ENCODE measurements at places on chromosomes 13 and 19.

- DNase-seq = peak; percentile 17
These were observed 56.2 kb upstream of the AKAP11 start for GRCh38 chr13:42215578-42216421.

DNA sequence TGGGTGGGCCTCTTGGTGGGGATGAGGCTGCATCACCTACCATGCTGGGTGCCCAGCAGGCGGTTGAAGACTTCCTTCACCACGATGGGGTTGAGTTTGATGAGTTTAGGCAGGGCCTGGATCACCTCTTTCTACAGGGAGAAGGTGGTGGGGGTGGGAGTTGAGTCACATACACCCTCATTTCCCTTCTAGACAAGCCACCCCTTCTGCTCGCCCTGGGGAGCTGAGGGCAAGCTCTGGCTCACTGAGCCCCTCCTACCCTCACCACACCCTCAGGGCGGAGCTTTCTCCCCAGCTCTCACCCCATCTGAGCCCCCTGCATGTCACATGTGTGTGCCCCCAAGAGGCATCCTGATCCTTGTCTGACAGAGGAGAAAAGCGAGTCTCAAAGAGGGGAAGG, 7.6 kb upstream of the RSPH6A start:
- no peak for DNase-seq

DNA sequence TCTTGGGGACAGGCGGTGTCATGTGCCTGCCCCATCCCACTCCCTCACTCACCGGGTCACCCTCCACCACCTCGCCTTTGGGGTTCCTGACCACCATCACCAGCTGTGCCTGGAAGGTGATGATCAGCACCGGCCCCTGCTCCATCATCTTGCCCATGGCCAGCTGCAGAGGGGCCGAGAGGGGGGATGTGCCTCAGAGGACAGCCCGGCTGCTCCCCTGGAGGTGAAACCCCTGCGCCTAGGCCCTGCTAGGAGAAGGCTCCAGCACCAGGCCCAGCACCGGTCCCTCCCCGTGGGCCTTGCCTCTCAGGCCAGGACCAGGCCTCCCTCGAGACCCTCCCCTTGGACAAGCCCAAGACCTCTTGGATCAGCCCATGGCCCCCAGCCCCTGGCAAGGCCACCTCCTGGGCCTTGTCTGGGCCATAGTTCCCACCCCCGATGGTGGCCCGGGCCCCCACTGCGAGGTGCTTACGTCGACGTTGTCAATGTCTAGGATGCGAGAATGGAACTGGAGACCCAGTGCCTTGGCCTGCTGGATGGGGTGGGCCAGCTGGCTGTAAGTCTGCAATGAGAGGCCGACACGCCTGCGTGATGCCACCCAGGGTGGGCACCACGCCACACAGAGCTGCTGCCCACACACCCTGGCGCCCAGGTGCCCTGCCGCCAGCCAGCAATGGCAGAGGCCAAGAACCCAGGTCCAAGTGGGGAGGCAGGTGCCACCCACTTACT, 1.8 kb upstream of the CTXN1 start:
- DNase-seq = no peak

- no peak for DNase-seq
These were observed 2.0 kb downstream of the ZNF347 start for GRCh38 chr19:53156850-53157249.

DNA sequence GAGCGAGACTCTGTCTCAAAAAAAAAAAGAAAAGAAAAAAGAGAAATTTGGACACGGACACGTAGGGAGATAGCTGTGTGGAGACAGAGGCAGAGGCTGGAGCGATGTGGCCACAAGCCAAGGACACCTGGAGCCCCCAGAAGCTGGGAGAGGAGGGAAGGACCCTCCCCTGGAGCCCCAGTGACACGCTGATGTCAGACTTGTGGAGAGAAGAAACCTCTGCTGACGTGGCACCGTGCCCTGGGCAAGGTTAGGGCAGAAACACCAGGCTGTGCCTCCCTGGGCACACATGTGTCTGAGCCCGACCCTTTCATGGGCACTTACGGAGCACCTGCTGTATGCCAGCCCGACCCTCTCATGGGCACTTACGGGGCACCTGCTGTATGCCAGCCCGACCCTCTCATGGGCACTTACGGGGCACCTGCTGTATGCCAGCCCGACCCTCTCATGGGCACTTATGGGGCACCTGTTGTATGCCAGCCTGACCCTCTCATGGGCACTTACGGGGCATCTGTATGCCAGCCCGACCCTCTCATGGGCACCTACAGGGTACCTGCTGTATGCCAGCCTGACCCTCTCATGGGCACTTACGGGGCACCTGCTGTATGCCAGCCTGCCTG, 17.8 kb downstream of the ARID3A start:
- no peak for DNase-seq

DNA sequence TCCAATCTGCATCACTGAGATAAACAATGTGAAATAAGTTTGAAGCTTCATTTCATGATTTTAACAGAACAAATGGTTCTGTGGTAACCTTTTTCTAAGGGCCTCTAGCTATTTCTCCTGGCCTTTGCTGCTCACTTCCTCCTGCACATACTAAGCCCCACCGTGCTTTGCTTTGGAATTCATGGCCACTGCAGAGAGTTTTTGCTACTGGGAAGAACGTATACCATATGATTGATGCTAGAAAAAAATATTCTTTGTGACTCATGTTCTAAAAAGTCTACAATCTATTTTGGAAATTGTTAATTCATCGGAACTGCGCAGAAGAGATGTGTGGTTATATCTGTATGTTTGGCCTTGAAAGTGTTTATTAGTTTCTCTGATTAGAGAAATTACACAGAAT, 747.3 kb downstream of the PCDH9 start:
- DNase-seq = no peak

DNA sequence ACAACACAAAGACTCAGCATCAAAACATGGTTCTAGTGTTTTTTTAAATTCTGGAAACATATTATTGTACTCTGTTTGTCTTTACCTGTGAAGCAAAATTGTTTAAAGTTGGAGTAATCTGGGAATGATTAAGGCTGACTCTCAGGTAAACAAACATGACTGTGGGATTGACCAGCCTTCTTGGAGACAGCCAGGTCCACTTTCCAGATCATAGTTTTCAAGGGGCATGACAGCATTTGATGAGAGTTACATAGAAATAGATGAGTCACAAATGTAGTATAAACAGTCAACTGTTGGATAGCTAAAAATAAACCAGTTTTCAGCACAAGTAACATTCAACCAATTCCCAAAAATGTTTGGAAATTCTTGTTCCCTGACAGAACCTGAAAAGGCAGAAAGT, 1680.9 kb downstream of the OLFM4 start:
- DNase-seq = no peak

DNA sequence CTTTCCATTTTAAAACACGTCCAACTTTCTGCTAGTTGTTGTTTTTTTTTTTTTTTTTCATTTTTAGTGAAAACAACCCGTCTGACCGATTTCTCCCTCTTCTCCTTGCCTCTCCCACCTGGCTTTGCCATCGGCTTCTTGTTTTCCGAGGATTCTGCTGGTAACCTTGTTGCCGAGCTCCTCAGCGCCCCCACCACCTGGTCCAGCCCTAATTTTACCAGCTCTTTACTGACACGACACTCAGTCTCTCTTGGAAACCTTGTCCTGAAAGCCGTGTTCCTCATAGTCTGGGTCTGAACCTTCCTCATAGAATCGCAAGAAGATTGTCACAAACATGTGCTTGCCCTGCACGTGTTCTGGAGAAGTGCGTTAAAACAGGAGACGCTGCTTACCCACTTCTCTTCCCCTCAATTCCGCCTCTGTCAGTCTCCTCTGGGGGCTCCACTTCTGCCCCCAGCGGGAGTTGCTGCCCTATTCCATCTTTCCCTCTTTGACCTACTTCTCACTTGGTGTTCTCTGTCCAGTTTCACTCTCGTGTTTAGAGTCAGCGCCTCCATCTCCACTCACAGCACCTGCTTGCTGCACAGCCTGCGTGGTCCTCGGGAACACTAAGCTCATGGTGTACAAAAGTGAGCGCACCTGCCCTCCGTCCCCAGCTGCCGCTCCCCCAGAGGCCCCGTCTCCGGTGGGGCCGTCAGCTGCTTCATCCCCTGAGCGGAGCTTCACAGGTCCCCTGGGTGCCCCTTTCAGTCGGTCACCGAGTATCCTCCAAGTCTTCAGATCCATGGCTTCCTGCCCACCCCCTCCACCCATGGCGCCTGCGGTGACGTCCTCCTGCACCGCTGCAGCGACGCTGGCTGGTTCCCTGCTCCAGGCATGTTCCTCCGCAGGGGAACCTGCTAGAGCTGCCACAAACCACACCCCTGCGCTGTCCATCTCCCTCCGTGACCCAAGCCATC, 65.1 kb downstream of the TM9SF2 start:
- DNase-seq = peak; percentile 27

GRCh38 chr13:46160471-46161066, 21.4 kb downstream of the LCP1 start:
- peak; percentile 76 for DNase-seq

- peak; percentile 38 for DNase-seq
These were observed 937 bp upstream of the SPRY2 start for GRCh38 chr13:80341756-80342370.

GRCh38 chr19:55616395-55616875, 7.9 kb downstream of the ZNF784 start:
- DNase-seq = no peak

- DNase-seq = no peak
These were observed 106.3 kb downstream of the KCTD15 start for GRCh38 chr19:33902802-33903488.

DNA sequence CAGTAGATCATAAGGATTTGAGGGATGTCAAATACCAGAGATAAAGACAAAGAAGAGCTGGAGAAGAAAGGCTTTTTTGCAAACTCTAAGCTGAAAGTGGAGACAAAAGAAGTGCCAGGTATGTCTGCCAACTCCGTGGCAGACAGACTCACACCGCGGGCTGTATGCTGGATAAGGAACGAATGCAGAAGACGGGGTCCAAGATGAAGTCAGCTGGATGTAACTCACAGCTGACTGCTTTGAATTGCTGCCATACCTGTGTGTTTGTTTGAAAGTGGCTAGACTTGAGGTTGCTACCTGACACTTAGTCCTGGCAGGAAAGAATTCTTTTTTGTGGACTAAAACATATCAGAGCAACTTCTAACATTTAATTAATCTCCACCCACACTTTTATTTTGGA, 398.8 kb downstream of the DLEU7 start:
- DNase-seq = no peak

- DNase-seq = no peak
These were observed 38.6 kb downstream of the TNFRSF19 start for GRCh38 chr13:23608701-23609413.

DNA sequence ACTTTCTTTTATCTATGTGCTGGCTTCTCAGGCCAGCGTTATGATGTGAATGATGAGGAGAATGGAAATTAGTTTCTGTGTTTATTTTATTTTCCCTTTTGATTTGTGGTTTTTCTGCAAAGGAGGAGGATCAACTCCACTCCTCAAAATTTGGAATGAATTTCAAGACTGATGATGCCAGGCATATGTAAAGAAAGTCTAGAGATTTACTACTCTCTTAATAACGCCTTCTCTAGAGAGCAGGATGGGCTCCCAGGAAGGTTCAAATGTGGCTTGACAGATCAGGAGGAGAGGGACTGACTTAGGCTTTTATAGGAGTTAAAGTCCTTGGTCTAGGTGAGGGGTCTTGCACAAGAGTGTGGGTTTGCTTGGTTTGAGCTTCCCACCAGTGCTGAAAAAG, 15.1 kb upstream of the POSTN start:
- DNase-seq = no peak

- DNase-seq = no peak
These were observed 93.5 kb downstream of the ATP11A start for GRCh38 chr13:112783135-112783977.

GRCh38 chr13:99796175-99796819, 175.3 kb downstream of the ZIC5 start:
- DNase-seq = peak; percentile 25

DNA sequence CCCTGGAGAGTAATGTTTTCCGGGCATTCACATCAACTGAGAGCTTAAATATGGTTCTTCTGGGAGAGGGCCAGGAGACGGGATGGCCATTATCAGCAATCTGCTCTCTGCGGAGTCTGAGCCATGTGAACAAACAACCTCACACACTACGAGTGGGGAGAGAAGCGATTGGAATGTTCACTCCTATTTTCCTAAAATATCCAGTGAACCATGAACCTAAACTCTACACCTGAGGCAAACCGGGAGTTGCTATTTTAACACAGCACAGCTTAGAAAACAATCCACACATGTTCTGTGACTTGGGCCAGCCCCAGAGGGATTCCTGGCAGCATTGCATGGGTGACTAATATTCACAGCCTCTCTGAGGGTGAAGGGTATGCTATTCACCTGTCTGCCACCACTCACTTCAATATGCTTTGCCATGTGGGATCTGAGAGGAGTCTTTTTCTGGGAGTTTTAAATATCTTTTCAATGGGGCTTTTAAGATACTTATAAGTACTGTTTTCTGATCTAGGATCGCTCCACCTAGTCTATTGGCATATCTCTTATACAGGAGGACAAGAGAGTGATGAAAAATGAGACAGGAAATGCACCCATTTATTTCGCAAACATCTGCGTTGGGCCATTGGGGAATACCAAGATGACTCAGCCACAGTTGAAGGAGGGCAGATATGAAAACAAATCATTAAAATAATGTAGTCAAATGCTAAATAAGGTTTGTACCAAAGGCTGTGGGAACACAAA, 72.6 kb upstream of the SERP2 start:
- peak; percentile 38 for DNase-seq

- DNase-seq = no peak
These were observed 2.0 kb downstream of the ZNF550 start for GRCh38 chr19:57557659-57558058.

DNA sequence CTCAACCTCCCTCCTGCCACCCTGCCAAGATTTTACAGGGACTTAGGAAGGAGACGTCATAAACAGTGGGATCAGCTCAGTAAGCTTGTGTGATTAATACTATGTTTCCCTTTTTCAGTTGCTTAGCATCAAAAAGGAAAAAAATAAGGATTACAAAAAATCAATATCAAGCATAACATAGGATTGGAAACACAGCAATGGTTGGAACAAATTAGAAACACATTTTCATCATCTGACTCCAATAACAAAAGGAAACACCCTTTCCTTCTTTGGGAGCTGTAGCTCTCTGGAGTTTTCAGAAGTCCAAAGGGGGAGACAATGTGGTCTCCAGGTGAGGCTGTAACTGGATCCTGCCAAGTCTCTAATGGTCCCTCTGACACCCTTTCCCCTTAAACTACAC, 233.4 kb downstream of the B3GLCT start:
- no peak for DNase-seq

- DNase-seq = no peak
These were observed 3.8 kb downstream of the GJB2 start for GRCh38 chr13:20188667-20189553.

DNA sequence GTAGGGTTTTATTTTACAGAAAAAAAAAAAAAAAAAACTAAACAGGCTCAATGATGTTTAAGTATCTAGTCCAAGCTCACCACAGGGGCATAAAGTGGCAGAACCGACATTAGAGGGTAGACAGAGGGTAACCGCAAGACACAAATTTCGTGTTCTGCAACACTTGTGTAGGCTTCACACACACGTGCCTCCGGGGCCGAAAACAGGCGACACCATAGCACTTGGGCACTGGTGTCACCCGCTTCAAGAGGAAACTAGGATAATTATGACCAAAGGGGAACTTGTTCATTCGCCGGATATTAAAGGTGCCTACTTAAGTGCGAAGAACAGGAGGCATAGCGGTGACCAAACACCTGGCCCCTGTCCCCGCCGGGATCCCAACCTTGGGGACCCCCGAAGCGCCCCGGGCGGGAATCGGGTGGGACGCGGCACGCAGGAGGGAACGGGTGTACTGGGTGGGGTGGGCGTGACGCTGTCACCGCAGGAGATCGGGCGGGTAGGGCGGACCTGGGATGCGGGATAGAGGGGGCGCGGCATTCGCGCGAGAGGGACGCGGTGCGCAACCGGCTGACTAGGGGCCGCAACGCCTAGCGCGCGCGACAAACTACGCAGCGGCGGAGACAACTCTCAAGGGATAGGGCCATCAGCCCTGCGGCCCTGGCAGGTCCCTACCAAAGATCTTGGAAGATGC, 558 bp downstream of the MZT1 start:
- peak; percentile 22 for DNase-seq
